Tibial artery (tissue), 4 donors: ENCODE measurements at places on chromosomes 12 and 14.

- no peak overlapping the region for H3K4me3 ChIP-seq
- H3K36me3 ChIP-seq: no peaks in the 10 kb centered on the region
- H3K4me1 ChIP-seq: peaks cover 18% of the 10 kb centered on the region
- H3K27ac ChIP-seq: peak overlapping the region; percentile 44
- no peaks in the 10 kb centered on the region for H3K27me3 ChIP-seq
- no peak for DNase-seq
Measured at GRCh38 chr12:93972411-93973208, 175.8 kb upstream of the PLXNC1 start.

DNA sequence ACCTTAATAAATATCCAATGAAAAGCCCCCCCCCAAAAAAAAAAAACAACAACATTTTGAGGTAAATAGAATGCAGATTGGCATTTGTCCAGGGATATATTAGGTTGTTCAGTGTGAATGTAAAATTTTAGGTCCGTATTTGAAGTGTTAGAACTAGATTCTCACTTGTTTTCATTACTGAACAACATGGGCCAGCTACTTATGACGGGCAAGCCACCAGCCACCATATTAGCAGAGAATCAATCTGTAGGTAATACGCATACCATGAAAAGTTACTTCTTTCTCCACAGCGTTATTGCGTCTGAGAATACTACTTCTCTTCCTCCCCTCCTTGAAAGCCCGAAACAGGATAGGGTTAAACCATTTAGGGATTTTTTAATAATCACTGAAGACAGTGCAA, 5.4 kb downstream of the FLRT2 start:
- H3K4me3 ChIP-seq: peak overlapping the region; percentile 71
- DNase-seq: no peak
- H3K4me1 ChIP-seq: peaks cover 38% of the 10 kb centered on the region

DNA sequence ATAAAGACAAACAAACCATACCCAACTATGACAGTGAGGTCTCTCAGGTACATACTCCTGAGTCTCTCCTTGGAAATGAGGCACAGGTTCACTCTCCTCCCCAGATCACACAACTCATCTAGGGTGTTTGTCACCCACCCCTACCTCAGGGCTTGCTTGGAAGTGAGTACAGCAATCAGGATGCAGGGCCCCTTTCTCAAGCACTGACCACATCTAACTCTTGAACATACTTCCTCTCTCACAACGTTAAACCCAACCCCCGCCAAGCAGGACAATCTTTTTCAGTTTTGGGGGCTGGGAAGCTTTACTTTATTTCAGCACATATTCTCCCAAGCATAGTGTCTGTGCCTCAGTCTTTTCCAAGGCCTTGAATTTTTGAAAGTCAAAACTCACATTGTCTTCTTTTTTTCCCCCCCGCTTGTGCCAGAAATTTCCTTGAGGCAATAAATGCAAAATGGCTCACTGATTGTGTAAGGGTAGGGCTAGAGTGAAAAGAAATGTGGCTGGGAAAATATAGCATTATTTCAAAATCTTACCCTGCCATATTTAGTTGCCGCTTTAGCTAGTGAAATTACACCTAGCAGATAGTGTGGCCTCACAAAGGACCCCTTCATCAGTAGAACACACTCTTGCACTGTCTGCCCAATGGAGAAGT, 2.4 kb upstream of the GPR65 start:
- no peaks in the 10 kb centered on the region for H3K36me3 ChIP-seq
- H3K4me3 ChIP-seq: no peak overlapping the region
- H3K4me1 ChIP-seq: no peaks in the 10 kb centered on the region
- no peaks in the 10 kb centered on the region for H3K27me3 ChIP-seq

DNA sequence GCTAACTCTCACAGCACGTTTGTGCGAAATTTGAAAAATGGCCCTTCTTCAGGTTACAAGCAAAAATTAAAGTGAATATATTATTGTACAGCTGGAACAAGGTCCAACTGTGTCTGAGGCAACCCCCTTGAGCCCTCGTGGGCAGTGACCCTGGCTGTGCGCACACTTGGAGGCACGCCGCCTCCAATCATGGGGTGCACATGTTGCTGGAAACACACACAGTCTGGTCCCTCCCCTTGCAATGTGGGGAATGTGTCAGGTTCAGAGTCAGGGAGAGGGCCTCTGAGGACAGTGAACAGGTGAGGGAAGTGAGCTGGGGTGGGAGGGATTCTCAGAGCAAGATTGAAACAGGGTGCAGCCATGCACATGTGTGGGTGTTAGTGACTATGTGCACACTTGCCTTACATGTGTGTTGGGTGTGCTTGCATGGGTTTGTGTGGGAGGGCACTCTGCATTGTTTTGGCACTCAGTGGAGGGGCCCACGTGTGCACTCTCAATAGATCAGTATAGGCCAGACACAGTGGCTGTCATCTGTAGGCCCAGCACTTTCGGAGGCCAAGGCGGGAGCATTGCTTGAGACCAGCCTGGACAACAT, 9.6 kb downstream of the TSPAN9 start:
- no peaks in the 10 kb centered on the region for H3K4me1 ChIP-seq
- no peak overlapping the region for H3K27ac ChIP-seq
- H3K4me3 ChIP-seq: no peak overlapping the region
- no peaks in the 10 kb centered on the region for H3K36me3 ChIP-seq
- H3K27me3 ChIP-seq: no peaks in the 10 kb centered on the region

DNA sequence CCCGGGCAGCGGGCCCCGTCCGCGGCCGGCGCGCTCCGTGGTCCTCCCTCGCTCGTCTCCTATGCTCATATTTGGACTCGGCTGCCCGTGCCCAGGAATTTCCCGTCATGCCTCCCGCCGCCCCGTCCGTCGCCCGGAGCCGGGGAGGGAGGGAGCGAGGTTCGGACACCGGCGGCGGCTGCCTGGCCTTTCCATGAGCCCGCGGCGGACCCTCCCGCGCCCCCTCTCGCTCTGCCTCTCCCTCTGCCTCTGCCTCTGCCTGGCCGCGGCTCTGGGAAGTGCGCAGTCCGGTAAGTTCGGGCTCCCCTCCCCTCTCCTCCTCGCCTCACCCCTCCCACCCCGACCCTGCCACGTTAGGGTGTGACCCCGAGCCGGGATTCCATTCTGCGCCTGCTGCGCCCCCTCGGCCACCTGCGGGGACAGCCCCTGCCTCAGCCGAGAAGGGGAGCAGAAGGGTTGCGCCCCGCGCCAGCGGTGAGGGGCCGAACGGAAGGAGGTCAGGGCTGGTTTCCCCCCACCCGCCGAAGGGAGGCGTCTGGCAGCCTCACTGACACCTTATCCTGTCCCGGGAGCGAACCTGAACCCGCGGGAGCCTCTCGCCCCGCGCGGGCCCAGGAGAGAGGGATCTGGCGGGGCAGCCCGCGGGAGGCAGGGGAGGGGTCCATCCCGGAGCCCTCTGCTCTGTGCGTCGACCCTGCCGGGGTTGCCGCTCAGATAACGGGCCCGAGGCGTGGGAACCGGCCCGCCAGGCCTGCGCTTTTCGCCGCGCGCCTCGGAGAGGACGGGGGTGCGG, at the start of gene MSRB3:
Gene MSRB3 (plus strand): TSS at position 108 of the 793 bp plus-strand sequence. CDS start 29,897 bp downstream, outside the sequence.
- H3K36me3 ChIP-seq: no peaks in the 10 kb centered on the region
- DNase-seq: peak; percentile 92
- peak within 1 kb of the TSS; percentile 97 for H3K27ac ChIP-seq
- peaks cover 17% of the 10 kb centered on the region for H3K4me1 ChIP-seq
- H3K27me3 ChIP-seq: no peaks in the 10 kb centered on the region

DNA sequence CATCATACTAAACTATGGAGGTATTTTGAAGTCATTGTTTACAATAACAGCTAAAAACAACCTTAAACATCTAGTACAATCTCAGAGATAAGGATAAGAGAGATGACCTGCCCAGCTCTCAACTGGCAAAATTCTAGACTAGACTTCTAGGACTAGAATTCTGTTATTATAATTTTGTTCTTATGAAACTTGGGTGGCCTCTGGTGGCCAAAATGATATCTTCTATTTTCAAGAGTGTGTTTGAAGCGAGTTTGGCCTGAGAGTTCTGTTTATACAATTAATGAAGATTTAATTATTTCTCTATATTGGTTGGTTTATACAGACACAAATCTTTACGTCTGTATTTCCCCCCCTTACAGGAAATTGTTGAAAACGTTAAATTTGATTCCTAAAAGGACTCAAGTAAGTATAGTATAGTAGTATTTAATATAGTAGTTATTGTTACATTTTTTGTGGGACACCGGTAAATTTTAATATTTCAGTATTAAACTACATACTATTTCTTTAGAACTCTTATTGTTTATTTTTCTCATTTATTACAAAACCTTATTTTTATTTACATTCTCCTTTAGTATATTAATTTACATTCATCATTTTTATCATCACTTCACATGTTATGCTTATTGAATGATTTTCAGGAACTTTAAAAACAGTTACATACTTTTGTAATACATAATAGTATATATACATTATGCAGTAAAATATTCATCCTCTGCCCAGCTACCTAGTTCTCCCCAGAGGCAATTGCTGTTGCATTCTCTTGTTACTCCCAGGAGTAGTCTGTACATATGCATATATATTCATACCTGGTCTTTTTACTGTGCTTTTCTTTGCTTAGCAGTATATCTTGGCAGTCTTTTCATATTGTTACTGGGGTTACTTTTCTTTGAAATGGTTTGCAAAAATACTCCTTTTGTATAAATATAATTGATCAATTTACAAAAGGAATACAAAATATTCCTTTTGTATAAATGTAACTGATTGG, 6.6 kb downstream of the PPHLN1 start:
- H3K4me3 ChIP-seq: no peak overlapping the region
- no peak for DNase-seq
- peaks cover 4% of the 10 kb centered on the region for H3K36me3 ChIP-seq
- no peaks in the 10 kb centered on the region for H3K4me1 ChIP-seq

DNA sequence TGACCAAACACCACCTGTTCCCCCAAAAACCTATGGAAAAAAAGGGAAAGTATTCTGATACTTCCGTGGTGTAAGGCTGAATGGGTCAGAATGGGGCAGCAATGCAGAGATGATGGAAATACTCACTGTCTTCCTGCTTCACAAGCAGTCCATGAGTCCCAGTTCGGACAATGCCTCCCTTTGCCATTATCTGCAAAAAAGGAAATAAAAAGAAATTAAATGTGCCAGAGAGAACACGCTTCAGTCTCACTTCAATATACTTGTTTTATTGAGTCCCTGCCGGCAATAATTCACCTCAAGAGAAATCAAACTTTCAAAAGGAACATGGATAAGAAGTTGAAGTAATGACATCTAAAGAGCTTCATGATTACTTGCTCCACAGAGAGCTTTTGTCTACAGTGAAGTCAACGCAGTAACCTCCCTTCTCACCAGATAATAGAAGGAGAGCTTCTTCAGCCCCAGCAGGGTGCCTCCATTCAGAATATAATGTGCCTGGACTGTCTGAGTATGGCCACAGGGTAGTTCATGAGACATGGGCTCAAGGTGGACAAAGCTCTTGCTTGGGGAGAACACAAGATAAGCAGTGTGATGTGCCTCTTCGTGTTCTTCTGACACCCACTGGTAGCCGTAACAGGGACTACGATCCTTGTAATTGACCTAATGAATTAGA, 14.6 kb downstream of the A2M start:
- H3K27ac ChIP-seq: no peak overlapping the region
- no peak for DNase-seq
- no peak overlapping the region for H3K4me3 ChIP-seq
- peaks cover 97% of the 10 kb centered on the region for H3K36me3 ChIP-seq

DNA sequence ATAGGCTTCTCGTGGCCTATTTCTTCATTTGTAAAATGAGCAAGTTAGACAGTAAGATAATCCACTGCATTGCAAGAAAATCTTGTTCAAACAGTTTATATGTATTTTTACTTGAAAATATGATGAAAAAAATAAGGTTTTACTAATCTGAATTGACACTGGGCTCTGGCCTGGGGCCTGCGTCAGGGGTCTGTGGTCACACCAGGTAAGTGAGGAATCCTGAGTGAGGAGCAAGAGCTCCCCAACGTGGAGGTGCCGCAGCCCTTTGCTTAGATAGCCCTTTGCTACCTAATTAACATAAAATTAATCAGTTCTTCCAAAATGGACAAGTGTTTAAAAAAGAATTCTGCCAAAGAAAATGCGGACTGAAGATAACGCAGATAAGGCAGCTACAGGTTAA, 39.1 kb upstream of the STAB2 start:
- H3K36me3 ChIP-seq: no peaks in the 10 kb centered on the region
- no peak for DNase-seq
- peaks cover 16% of the 10 kb centered on the region for H3K27me3 ChIP-seq
- H3K4me3 ChIP-seq: no peak overlapping the region
- H3K4me1 ChIP-seq: no peaks in the 10 kb centered on the region
- no peak overlapping the region for H3K27ac ChIP-seq

- H3K4me1 ChIP-seq: no peaks in the 10 kb centered on the region
- H3K36me3 ChIP-seq: no peaks in the 10 kb centered on the region
- no peak overlapping the region for H3K4me3 ChIP-seq
- H3K27ac ChIP-seq: no peak overlapping the region
- no peaks in the 10 kb centered on the region for H3K27me3 ChIP-seq
Measured at GRCh38 chr12:41074473-41074769, 113.7 kb upstream of the PDZRN4 start.

- no peaks in the 10 kb centered on the region for H3K36me3 ChIP-seq
- no peak overlapping the region for H3K27ac ChIP-seq
- DNase-seq: no peak
- H3K4me3 ChIP-seq: no peak overlapping the region
- peaks cover 16% of the 10 kb centered on the region for H3K4me1 ChIP-seq
Measured at GRCh38 chr14:26281280-26281998, 316.4 kb downstream of the NOVA1 start.

- H3K4me3 ChIP-seq: no peak overlapping the region
- no peaks in the 10 kb centered on the region for H3K36me3 ChIP-seq
- peaks cover under 1% of the 10 kb centered on the region for H3K27me3 ChIP-seq
- H3K27ac ChIP-seq: no peak overlapping the region
Measured at GRCh38 chr14:65961004-65961403, 525.2 kb upstream of the CCDC196 start.

DNA sequence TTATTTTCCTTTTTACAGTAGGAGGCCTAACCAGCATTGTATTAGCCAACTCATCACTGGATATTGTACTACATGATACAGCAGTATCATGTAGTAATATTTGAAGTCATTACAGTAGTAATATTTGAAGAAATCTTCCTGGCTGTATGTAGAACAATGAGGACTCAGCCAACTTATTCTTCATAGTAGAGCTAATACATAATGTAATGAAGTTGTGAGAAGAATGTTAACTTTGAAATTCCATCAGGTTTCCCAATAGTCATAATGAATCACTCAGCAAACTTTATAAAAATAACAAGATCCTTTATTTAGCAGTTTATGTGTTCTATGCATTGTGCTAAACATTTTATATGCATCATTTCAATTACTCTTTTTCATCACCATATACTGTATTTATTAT, 61.8 kb downstream of the LRRK2 start:
- DNase-seq: no peak
- peaks cover 30% of the 10 kb centered on the region for H3K36me3 ChIP-seq
- no peak overlapping the region for H3K4me3 ChIP-seq
- no peaks in the 10 kb centered on the region for H3K4me1 ChIP-seq
- H3K27me3 ChIP-seq: no peaks in the 10 kb centered on the region
- H3K27ac ChIP-seq: no peak overlapping the region

GRCh38 chr12:57046947-57047890, 2.7 kb downstream of the MYO1A start:
- H3K36me3 ChIP-seq: no peaks in the 10 kb centered on the region
- H3K4me1 ChIP-seq: no peaks in the 10 kb centered on the region
- H3K27ac ChIP-seq: no peak overlapping the region
